Activated naive CD4-positive, alpha-beta T cell (primary cell): ENCODE measurements at places on chromosomes 3 and 15.

GRCh38 chr3:136350557-136350956 lies 100.4 kb downstream of the PCCB start:
- no peak for DNase-seq

GRCh38 chr3:148464246-148464645 lies 233.5 kb upstream of the AGTR1 start:
- DNase-seq, result no peak

GRCh38 chr3:49899815-49900214 lies 3.9 kb downstream of the MST1R start:
- no peak for DNase-seq

DNA sequence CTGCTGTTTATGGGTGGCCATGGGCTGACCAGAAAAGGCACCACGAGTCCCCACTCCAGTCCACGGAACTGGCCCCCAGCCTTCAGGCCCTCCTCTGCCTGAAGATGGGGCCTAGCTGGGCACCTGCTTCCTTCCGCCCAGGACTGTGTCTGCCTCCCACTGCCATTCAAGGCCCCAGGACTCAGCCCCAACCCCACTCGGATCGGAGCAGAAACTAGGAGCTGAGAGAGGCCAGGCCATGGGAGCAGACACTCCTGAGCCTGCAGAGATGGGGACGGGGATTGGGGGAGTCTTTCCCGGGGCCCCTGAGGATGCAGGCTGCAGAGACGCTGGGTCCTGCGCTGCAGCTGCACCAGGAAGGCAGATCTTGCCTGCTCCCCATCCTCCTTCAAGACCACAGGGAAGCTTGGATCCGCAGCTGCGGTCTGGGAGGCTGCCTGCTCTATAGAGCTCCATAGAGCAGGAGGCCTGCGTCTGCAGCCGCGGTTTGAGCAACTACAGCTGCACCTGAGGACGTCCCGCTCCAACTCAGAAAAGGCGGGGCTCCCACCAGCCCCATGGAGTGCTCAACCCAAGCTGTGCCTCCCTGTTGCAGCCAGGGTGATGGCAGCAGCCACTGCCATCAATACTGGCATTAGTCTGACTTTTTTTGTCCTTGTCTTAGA lies 383.9 kb upstream of the TMCO5A start:
- no peak for DNase-seq
